ENCODE measurements at places on chromosomes 2 and 18.

- no peak for DNase-seq
Measured at GRCh38 chr18:24187689-24188088, 48.8 kb downstream of the CABYR start.

DNA sequence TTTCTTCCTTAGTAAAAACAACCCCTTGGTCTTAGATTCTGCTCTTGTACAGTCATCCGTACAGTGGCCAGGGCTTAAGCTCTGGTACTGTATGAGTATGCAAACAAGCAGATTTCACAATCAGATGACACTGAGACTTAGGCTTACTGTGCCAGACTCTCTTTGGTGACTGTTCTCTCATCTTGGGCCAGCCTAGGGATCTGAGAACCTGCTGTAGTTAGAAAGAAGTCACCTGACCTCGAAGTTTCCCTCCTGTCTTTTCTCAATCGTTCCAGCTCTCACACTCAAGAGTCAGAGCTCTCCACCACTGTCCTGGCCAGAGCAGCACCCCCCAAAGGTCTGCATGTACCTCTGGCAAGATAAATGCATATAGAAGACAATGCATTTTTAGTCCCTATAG, 63.2 kb downstream of the ZEB2 start:
- peak; percentile 45 for DNase-seq

GRCh38 chr2:184769686-184770085, 171.4 kb downstream of the ZNF804A start:
- no peak for DNase-seq

- no peak for DNase-seq
Measured at GRCh38 chr2:111665011-111665410, 219.0 kb downstream of the ANAPC1 start.

- no peak for DNase-seq
Measured at GRCh38 chr2:34102339-34102738, 503.2 kb upstream of the FAM98A start.

GRCh38 chr18:68436485-68436884, 278.4 kb downstream of the TMX3 start:
- no peak for DNase-seq

DNA sequence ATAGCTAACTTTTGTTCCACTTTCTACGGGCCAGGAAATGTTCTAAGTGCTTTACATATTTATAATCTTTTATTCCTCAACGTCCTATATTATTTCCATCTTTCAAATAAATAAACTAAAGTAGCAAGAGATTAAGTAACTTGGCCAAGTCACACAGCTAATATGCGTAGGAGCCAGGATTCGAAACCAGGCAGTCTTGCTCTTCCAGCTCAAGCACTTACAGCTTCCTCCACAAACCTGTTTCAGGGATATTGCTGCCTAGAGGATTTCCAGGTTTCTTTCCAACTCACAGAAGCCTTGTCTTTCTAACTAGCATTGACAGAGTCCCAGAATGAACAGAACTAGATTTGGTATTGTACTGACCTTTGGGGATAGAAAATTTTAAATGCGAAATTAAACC, 102.5 kb downstream of the FIGN start:
- no peak for DNase-seq

All from brain pericyte (primary cell).